ENCODE measurements at places on chromosomes 11 and 22.

GRCh38 chr22:42444077-42444904 is 12.1 kb upstream of the NFAM1 start:
- peak; percentile 59 for DNase-seq

DNA sequence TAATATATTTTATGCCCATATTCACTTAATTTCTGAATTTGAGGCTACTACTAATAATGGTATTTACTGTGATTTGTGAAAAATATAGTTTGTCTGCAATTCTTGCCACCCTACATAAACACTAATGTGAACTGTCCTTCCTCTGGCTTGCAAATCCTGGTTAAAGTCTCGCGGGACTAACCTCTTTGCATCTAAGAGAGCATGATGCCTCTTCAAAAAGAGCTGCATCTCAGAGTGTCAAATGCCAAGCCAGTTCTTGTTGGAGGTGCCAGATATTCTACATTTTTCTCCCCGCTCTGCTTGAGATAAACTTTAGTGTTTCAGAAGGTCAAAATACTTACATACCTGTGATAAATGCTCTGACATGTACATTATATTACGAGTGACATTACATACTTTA is 2.1 kb downstream of the ARHGAP42 start:
- no peak for DNase-seq

DNA sequence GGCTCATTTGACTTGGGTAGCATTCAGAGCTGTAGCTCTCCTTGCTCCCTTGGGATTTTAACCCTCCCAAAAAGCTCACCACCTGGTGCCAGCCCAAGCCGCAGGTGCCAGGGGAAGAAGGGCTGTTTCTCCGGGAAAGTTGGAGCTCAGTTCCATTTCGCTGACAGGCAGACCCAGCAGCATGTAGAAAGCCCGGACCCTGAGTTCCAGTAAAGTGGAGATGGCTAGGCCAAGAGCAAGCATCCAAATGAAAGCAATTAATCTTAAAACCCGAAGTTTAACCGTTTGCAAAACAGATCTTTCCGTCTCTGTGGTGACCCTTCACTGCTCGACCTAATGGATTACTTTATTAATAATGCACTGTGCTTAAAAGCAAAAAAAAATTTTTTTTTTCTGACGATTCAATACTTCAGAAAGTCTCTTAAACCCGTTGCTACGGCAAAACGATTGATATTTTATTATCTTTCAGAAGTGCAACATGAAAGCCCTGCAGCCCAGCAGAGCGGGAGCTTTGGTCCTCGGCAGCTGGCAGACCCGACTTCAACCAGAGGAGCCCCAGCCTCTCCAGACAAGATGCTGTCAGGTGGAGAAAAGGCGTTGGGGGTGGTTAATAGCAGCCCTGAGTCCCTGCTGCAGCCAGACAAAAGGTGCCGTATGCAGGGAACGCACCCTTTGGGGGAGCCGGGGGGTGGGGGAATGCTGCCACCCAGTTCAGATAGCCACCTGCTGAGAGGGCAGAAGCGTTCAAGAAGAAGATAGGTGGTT is 3.3 kb downstream of the LMO1 start:
- no peak for DNase-seq

- no peak for DNase-seq
These were observed 50.9 kb downstream of the APOL1 start for GRCh38 chr22:36303874-36304273.

DNA sequence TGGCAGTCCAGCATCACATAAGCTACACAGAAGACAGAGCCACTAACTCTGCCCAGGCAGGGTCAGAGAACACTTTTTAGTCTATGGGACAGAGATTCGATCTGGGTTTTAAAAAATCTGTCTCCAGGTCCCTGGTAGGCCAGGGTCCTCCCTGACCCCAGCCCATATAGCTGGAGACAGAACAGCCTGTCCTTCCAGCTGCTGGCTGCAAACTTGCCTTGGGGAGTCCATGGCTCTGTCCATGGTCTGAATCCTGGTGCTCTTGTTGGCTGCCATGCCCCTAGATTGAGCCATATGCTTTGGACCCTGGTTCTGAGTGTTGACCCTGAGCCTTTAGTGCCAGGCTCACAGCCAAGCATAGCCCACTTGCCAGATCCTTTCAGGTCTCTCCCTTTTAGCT is 13.3 kb upstream of the LIPT2 start:
- DNase-seq, result no peak

DNA sequence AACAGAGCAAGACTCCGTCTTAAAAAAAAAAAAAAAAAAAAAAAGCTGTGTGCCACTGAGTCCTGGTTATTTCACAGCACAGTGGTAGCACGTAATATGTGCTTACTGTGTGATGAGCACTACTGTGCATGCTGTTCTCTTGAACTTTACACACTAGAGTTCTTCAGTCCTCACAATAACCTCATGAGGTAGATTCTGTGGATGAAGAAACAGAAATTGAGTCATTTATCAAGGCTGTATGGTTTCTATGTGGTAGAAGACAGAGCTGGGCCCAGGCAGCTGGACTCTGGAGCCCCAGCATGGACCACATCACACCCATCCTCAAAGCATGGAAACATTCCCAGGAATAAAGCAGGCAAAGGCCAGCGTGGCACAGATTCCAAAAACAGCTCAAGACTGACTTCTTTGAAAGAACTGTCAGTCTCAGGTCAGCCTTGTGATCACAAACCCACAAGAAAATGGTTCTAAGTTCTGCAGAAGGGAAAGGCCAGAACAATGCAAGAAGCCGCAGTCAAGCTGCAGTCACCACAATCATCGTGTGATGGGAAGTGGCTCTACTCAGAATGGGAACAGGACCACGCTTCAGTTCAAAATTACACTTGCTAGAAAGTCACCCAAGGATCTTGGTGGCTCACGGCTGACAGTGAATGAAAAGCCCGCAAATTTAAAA is 49.5 kb downstream of the MICAL3 start:
- DNase-seq, result no peak

All from BJ (cell line).